ENCODE measurements at places on chromosomes 13 and 19.

DNA sequence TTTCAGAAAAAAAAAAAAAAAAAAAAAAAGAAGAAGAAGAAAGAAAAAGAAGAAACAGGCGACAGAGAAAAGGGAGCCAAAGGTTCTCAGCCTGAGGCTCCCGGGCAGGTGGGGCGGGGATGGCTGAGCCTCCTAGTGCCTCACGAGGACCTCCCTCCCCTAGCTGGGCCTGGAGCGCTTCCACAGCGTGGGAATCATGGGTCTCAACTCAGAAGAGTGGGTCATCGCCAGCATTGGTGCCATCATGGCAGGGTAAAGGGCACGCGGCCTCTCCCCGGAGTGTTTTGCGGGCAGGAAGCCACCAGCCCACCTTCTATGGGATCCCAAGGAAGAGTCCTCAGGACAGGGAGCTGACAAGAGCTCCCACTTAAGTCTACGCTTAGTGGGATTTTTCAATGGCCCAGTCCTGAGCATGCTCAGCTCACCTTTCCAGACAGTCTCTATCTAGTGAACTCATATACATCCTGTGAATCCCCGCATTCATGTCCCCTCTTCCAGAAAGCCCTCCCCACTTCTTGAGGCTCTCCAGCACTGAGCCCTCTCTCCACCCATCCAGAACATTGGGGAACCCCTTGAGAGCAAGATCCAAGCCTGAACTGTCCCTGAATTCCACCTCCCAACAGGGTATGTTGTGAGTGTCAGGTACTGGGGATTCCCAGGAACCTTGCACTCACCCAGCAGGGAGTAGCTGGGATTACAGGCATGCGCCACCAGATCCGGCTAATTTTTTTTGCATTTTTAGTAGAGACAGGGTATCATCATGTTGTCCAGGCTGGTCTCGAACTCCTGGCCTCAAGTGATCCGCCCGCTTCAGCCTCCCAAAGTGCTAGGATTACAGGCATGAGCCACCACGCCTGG, 69.6 kb downstream of the ACSBG2 start:
- DNase-seq: no peak

- no peak for DNase-seq
These were observed 3.3 kb upstream of the SCN1B start for GRCh38 chr19:35027009-35027408.

DNA sequence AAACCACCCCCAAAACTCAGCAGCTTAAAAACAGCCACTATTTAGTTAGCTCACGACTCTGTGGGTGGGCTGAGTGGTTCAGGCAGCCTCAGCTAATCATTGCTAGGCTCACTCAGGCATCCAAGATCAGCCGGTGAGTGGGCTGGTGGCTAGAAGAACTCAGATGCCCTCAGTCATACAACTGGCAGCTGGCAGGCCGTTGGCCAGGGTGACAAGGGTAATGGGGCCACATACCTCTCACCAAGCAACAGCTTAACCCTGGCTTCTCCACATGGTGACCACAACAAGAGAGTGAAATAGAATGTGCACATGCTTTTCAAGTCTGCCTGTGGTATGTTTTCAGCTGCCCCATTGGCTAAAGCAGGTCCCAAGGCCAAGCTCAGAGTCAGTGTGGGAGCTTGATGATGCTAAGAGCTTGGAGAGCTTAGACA, 435.4 kb upstream of the TSHZ3 start:
- DNase-seq: no peak

- DNase-seq: no peak
These were observed 114.7 kb upstream of the MCF2L start for GRCh38 chr13:112854321-112854720.

DNA sequence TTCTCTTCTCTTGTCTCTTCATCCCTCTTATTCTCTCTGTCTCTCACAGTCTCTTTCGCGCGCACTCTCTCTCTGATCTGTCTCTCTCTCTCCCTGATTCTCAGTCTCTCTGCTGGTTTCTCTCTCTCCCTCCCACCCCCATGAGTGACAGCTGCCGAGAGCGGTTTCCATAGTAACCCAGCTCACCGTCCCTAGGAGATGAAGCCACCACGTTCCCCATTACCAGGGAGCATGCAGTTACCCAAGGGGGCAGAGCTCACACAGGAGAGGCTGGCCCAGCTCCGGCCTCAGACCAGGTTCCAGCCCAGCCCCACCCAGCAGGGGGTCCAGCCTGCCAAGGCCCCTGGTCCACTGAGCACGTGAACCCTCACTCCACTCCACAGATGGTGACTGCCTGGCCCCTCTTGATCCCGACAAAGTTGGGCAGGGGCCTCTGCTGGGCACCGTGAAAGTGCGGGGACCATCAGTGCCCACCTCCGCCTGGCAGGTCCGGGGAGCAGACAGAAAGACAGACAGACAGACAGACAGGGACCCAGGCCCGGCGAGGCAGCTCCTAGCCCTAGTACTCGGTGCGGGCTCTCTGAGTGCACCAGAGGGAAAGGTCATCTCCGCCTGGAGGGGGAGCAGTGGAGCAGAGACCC, 50.6 kb downstream of the CELF5 start:
- peak; percentile 28 for DNase-seq

Data from T-helper 1 cell (primary cell).